ENCODE measurements at places on chromosomes 7 and 10.

GRCh38 chr7:49771427-49772176 is 1.8 kb upstream of the VWC2 start:
- no peak for DNase-seq

GRCh38 chr10:3363311-3364045 is 190.9 kb upstream of the PITRM1 start:
- no peak for DNase-seq

DNA sequence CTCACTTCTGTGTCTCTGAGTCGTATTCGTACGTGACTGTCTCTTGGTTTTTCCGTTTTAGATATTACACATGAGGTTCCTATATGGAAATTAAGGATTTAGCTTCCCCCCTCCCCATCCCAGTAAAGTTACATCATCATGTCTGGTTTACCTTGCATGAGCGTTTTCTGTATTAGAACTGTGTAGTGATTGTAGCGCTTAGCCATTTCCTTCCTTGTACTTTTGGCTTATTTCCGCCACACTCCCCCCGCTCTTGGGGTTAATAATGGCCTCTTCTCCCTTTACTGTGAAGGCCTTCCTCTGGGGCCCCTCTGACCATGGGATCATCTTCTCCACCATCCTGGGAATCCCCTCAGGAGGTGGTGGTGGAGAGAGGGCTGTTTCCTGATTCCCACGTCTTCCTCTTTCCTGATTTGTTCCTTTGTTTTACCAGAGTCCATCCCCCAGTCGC is 27.2 kb upstream of the AP5Z1 start:
- no peak for DNase-seq

GRCh38 chr10:70232155-70232858 is 922 bp downstream of the PPA1 start:
- DNase-seq = no peak

DNA sequence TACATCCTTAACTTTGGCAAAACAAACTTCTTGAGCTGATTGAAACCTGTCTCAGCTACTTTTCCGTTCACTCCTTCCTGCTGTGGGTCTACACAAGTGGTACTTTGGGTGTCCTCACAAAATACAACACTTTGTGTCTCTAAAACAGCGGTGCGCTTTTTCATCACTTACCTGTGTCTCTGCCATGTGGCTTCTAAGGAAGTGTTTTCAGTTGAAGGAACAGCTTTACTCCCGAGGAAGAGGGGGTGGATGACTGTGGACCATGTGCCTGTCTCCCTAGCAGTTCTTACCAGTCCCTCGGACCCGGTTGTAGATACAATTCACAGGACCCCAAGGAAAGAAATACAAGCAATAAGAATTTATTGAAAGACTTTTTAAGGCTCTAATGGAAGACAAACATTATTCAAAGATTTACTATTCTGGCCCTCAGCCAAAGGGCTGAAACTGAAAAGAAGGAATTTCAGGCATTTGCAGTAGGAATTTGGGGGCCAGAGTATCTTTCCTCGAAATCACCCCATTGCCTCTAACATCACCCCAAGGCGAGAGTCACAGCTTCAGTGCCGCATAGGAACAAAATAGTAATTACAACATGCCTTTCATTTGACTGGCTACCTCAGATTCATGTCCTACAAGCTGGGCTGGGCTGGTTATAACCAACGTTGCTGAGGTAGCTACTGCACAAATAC is 246.3 kb downstream of the ACTR3B start:
- no peak for DNase-seq

Data from non-pigmented ciliary epithelial cell (primary cell).